Endothelial cell of umbilical vein (primary cell): ENCODE measurements at places on chromosomes 7 and 10. TPM values are rescaled to one million over a fixed set of nuclear protein-coding genes. Genes with fewer than 3 reads are reported as not detected.

GRCh38 chr10:6128591-6129251, 39.9 kb downstream of the RBM17 start:
- peak; percentile 29 for DNase-seq

LYZL1 gene
- not detected in 2 replicates for polyA plus RNA-seq

PLCE1 gene
- polyA plus RNA-seq, result 0.01 and 0.02 TPM in 2 replicates

- DNase-seq, result no peak
These were observed 4.0 kb downstream of the RADIL start for GRCh38 chr7:4879396-4880081.

- peak; percentile 82 for DNase-seq
These were observed 3.8 kb downstream of the HILPDA start for GRCh38 chr7:128459394-128459878.

DNA sequence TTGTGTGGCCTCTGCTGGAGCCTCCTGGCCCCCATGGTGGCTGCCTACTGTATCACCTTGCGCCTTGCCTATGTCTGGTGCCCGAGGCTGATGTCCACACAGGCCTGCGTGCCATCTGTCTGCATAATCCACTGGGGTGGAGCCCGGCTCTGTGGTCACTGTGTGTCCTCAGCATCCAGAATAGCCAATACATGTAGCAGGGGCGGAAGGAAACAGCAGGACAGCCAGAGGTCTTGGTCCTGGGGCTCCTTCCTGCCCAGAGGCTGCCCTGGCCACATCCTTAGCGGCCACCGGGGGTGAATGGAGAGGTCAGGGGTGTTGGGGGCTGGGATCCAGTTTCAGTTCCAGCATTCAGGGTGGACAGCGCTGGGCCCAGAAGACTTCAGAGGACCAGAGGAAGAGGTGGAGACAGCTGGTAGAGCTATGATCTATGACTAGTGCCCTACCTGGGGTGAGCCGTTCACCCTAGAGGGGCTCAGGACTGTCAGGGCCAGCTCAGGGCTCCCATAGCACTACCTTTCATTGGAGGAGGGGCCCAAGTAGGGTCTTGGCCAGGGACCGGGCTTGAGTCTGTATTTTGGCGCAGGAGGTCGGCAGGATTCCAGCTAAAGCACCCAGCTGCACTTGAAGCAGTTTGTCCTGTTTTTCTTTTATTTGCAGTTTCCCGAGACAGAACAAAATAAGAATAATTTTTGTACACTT, 15.9 kb downstream of the YKT6 start:
- no peak for DNase-seq

SLC16A12 gene
- not detected in 2 replicates for polyA plus RNA-seq

FRG2B gene
- not detected in 2 replicates for polyA plus RNA-seq

- peak; percentile 72 for DNase-seq
These were observed 71.0 kb downstream of the NRP1 start for GRCh38 chr10:33263453-33263852.

DNA sequence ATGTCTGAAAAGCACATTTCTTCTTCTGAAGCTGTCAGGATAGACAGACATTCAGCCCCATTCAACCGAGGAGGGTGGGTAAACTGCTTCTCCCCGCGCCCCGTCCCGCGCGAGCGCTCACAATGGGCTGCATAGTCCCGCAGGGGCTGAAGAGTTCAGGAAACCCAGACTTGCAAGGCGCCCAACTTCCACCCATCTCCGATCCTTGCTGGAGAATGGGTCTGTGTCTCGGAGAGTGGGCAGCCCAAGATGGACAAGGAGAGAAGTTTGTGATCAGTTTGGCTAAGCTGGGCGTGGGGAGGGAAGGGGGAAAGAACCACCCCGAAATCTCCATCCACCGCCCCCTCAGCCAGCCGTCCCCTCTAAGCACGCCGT, 686 bp downstream of the AASS start:
- peak; percentile 64 for DNase-seq

DNA sequence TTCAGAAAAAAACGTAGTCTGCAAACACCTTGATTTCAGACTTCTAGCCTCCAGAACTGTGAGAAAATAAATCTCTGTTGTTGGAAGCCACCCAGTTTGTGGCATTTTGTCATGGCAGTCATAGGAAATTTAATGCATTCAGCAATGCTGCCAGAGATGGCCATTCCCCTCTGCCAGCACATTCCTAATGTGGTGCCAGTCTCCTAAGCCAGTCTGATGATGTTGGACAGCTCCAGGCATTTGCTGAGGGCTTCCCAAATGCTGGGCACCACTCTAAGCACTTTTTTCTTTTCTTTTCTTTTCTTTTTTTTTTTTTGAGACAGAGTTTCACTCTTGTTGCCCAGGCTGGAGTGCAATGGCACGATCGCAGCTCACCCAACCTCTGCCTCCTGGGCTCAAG, 666.7 kb upstream of the C7orf33 start:
- no peak for DNase-seq

GRCh38 chr10:67695555-67695954, 440 bp downstream of the CTNNA3 start:
- peak; percentile 72 for DNase-seq

SLC29A4 gene
- polyA plus RNA-seq, result 7.7 and 10.8 TPM in 2 replicates

DNA sequence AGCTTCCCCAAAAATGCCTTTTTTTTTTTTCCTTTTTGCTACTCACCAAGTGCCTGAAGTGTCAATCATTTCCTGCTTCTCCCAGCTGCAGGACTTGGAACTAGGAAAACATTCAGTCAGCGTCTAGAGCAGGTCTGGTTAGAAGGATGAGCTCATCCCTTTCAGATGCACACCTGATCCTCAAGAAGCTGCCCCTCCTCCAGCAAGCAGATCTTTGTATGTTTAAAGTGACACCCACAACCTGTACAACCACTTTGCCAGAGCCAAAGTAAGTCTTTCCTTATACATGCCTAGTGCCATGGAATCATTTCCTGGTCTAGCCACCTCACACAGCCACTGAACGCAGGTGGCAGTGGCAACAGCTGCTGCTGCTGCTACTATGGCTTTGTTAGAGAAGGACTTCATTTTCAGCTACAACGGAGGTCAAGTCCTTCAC, 10.4 kb upstream of the USP54 start:
- DNase-seq, result peak; percentile 69

UROS gene
- polyA plus RNA-seq, result 42.0 and 52.6 TPM in 2 replicates

- DNase-seq, result no peak
These were observed 54.0 kb downstream of the SHOC2 start for GRCh38 chr10:110973400-110973799.

KCNMA1 gene
- polyA plus RNA-seq, result 0.10 and 0.14 TPM in 2 replicates

DNA sequence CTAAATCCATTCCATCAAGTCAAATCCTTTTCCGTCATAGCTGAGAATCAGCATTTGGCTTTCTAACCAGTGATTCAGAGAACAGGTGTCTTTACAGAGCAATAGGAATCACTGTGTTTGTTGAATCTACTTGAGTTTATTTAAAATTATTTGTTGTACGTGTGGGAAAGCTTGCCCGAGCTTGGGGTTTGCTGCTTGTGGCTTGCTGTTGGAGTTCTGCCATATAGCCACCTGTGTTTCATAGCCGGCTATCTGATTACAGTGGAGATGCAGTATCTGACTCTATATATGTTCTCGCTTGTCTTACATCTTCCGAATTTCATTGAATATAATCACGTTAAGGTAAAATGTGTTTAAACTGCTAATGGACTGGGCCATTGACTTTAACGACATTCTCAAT, 274.3 kb upstream of the MKI67 start:
- DNase-seq, result no peak

DNA sequence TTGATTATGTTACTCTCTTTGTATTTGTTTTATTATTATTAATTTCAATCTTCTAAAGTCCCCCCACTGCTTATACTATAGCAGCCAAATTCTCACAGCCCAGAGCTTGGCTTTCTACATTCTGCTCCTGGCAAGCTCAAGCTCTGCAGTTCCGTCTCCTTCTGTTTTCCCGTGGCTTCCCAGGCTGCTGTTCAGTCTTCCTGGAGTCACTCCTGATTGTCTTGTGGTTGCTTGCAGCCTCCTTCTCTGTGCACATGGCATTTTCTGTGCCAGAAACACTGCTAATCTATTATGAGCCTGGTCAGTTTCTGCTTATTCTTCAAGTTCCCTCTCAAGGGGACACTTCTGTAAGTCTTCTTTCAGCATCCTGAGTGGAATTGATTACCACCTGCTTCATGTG, 533.7 kb upstream of the IGFBP3 start:
- DNase-seq, result no peak

GRCh38 chr7:111784296-111784695, 222.0 kb upstream of the IMMP2L start:
- DNase-seq, result no peak

DNA sequence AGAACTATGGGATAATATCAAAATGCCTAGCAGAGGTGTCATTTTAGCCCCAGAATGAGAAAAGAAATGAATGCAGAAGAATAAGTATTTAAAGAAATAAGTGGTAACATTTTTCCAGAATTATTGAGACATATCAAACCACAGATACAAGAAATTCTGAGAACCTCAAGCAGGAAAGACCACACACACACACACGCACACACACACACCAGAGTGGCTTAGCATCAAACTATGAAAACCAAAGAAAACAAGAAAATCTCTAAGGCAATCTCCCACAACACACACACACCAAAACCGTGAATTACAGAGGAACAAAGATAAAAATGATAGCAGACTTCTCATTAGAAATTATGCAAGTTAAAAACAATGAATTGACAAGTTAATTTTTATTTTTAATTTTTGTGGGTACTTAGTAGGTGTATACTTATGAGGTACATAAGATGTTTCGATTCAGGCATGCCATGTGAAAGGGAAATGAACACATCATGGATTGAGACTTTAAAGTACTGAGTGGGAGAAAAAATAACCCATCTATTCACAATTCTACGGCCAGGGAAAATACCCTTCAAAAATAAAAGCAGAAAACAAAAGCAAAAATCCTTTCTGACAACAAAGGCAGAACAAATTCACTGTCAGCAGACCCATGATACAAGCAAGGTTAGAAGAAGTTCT, 14.6 kb downstream of the PPIF start:
- no peak for DNase-seq

DNA sequence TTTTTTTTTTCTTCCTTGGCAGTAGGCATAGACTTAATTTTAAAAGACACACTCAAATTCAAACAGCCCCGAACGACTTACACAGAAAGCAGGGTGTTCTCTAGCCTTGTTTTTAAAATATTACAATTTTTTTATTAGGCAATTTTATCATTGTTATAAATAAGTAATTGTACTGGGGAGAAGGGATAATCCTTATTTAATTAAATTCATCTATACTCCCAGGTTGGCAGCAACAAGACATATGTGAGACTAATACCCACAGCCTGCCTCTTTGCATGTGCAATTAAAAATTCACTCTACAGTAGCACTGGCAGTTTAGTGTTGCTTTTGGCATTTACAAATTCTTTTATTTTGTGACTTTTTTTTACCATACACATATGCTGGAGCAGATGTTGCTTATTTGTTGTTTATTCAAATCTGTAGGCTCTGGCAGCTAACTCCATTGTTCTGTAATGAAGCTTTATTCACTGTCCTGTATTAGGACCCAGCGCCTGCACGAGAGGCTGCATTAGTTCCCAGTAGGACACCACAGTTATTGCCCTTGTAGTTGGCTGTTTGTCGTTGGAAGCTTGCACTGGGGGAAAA, 84.9 kb upstream of the PPP1R17 start:
- DNase-seq, result no peak
